ENCODE measurements at places on chromosomes 12 and 14.

GRCh38 chr12:130792821-130793553, 46.1 kb downstream of the STX2 start:
- DNase-seq = no peak

GRCh38 chr14:69675877-69676416, 64.6 kb downstream of the SUSD6 start:
- DNase-seq = no peak

GRCh38 chr12:95143621-95144205, 70.3 kb upstream of the NR2C1 start:
- peak; percentile 51 for DNase-seq

GRCh38 chr12:120397824-120398540, 29.0 kb upstream of the MSI1 start:
- no peak for DNase-seq

DNA sequence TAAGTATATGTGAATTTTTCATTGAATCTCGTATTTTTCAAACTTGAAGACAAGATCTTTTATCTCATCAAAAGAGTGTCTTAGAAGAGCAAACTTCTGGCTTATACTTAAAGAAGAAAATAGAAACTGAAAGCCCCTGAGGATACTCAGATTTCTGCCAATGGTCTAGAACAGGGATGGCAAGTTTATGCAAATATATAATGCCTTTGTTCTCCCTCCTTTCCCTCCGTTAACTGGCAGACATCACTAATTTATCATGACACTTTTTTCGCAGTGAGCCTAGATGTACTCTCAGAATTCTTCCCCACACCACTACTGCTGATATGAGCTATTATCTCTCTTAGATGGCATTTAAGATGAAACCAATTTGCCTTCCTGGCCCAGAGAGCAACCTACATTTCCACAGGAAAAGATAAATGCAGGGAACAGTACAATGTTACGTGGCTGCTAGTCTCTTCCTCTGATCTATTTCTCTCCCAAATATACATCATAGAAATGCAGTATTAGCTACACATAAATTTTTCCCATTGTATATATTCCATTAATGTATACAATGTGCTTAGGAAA, 40.0 kb upstream of the DAAM1 start:
- DNase-seq = no peak

DNA sequence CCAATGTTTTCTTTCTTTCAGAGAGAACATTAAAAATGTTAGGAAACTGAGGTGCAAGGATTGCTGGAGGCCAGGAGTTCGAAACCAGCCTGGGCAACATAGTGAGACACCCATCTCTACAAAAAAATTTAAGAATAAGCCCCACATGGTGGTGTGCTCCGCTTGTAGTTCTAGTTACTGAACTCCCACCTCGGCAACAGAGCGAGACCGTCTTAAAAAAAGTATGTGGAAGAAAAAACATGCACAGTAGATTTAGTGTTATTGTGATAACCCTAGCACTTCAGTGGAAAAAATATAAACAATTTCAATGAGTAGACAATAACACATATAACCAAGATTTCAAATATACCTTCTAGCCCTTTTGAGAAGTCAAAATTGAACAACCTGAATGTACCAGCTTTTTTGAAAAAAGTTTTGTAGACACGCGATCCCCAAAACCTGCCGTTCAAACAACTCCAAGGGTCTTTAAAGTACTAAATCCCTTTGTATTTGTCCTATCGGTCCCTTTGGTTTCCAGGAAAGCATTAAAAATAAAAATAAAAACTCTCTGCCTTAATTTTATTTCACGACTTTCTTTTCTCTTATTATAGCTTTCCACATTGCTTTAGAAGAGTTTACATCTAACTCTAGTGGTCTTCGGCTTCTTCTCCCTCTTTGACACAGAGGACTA, 1.0 kb upstream of the ANO6 start:
- DNase-seq = peak; percentile 61

GRCh38 chr14:64363265-64363846, 24.8 kb upstream of the MTHFD1 start:
- peak; percentile 43 for DNase-seq

DNA sequence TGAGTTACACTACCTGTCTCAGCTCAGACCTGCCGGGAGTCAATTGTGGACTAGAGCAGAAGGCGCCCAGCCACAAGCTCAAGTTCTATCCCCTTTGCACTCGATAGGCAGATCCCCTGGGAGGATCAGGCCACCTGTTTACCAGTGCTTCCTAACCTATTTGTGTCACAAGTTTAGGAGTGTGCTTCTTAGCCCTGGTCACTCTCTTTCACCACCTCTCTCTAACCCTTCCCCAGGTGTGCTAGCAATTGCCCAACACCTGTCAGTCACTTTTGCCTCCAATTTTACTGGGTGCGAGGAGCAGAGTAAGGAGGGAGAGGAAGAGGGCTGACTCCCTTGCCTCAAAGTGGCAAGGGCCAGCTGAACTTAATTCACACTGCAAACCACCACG, 745 bp upstream of the NAA30 start:
- no peak for DNase-seq

- DNase-seq = peak; percentile 94
These were observed 1.4 kb upstream of the STON2 start for GRCh38 chr14:81401420-81402122.

- no peak for DNase-seq
These were observed 83.8 kb upstream of the DNM1L start for GRCh38 chr12:32595251-32595650.

DNA sequence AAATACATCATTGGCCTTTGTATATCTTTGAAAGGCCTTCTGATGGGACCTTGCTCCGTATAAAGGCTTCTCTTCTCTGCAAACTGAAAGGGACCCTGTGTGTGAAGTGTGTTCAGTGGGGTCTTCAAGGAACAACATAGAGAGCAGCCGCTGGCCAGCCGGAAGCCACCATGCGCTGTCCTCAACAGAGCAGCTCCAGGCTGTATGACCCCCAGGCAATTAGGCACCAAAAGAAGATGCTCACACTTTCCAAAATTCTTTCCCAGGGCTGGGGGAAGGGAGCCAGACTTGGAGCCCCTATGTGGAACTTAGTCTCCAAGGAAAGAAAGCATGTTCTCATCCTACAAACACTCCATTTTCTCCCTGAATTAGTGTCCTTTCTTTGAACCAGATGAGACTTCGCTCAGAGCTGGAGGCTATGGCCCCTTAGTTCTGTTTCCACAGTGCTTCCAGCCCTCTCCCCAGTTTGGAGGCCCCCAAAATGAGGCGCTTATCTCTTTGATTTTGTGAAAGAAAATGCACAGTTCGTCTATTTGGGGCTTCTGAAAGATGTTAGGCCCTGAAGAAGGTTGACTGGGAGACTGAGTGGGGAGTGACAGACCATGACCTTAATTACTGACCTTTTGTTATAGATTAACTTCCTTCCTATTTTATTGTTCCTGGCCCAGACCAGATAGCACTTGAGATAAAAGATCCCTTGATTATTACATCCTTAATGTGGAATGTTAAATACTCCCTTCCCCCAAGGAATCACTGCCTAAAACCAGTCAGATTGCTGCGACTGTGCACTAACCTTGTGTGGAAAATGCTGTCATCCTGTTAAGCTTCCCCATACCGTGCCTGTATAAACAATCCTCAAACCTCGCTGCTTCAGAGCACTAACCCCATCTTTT, 128.3 kb upstream of the FGD4 start:
- DNase-seq = peak; percentile 41

DNA sequence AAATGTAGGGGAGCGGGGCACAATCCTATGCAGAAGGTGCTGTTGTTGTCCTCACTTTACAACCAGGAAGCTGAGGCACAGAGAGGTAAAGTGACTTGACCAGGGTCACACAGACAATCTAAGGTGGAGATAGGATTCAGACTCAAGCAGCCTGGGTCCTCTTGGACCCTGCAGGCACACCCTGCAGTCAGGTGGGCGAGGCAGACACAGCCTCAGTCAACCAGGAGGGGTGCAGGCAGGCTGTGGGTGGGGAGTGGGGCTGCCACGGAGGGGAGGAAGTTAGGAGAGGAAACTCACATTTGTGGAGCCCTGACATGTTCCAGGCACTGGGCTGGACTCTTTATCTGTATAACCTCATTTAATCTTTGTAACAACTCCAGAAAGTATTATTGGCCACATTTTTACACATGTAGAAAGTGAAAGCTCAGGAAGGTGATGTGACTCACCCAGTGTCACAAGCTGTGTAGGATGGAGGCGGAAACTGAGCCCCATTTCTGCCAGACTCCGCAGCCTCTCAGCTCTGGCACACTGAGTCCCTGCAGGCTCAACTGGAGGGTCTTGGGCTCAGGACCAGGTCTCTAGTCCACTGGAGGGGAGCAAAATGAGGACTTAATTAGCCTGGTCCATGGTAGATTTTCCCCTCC, 24.9 kb upstream of the CHGA start:
- DNase-seq = peak; percentile 10

- peak; percentile 81 for DNase-seq
These were observed 54.6 kb downstream of the NUAK1 start for GRCh38 chr12:106084014-106084671.

- no peak for DNase-seq
These were observed 20.1 kb downstream of the RACGAP1 start for GRCh38 chr12:50005175-50005574.

DNA sequence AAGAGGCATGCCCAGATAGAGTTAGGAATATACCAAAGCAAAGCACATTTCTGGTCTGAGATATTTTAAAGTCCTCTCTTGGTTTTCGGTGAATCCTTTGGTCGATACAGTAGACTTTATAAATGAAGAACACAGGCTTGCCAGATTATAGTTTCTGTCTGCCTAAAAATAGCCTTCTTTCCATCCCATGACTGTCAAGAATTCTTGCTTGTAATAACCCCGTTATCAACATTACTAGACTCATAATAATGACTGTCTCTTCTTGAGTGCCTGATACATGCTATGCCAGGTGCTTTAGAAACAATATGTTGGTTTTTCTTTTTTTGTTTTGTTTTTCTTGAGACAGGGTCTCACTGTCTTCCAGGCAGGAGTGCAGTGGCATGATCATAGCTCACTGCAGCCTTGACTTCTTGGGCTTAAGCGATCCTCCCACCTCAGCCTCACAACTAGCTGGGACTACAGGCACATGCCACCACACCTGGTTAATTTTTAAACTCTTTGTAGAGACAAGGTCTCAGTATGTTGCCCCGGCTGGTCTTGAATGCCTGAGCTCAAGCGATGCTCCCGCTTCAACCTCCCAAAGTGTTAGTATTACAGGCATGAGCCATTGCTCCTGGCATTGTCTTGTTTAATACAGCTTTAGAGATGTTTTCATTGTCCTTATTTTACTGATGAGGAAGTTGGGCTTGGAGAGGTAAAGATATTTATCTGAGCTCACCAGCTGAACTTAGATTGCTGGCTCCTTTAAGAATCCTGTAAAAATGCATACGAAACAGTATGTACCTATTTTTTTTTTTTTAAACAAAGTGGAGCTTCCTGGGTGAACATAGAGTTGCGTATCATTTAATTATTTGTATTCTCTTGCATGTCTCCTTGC, 30.4 kb downstream of the CHST11 start:
- peak; percentile 13 for DNase-seq

- DNase-seq = peak; percentile 96
These were observed 9.1 kb downstream of the C12orf76 start for GRCh38 chr12:110039085-110039807.

GRCh38 chr12:113161415-113162016, 12.0 kb downstream of the CFAP73 start:
- DNase-seq = no peak

GRCh38 chr14:64804754-64805260, 74.9 kb downstream of the SPTB start:
- no peak for DNase-seq

- DNase-seq = no peak
These were observed 113.4 kb downstream of the DICER1 start for GRCh38 chr14:95043732-95044462.

DNA sequence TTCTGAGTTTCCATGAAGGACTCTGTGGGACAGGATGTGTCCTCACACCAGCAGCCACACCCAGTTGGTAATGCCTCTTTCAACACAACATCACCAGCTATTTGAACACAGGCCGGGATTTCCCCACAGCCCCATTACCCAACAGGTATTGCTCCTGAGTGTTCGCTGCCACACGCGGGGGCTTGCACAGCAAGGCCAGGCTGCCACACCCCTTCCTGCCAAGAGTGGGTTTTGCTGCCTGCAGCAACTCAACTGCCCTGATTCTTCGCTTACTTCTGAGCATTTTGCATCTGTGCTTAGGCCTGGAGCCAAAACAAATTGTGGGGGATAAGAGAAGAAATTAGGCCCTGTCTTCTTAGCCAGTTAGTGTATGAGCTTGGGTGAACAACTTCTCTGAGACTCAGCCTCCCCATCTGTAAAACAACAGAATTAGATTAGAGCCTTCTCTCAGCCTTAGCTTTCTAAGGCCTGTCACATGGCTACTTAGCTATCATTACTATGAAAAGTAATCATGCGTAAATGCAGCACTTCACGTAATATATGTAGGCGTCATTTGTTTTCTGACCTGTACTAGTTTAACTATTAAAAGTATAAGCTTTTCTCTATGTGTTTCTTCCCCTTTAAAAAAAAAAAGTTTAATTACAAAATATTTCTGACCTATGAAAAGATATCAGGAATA, 20.0 kb downstream of the CKAP4 start:
- peak; percentile 58 for DNase-seq

GRCh38 chr12:54261815-54262402, 18.0 kb downstream of the CBX5 start:
- DNase-seq = peak; percentile 34

Measured in GM23248 (cell line).